ENCODE measurements at places on chromosomes 13 and 19. TPM values are rescaled to one million over a fixed set of nuclear protein-coding genes. Genes with fewer than 3 reads are reported as not detected.

DNA sequence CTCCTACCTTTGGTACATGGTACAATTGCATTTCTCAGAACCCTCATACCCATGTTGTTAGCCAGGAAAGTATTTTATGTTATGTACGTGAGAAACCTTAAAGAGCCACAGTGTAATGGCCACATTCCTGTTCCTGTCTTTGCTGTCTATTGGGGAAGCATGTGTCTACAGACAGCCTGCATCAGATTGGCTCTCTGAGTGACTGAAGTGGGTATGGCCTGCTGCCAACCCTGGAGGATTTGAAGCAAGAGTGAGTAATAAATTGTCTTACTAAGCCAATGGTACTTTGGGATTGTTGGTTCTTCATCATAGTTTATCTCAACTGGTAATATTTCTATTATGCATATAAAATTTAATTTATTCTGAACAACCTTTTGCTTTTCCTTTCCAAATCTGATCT is 574.1 kb downstream of the LMO7 start:
- DNase-seq = no peak

DNA sequence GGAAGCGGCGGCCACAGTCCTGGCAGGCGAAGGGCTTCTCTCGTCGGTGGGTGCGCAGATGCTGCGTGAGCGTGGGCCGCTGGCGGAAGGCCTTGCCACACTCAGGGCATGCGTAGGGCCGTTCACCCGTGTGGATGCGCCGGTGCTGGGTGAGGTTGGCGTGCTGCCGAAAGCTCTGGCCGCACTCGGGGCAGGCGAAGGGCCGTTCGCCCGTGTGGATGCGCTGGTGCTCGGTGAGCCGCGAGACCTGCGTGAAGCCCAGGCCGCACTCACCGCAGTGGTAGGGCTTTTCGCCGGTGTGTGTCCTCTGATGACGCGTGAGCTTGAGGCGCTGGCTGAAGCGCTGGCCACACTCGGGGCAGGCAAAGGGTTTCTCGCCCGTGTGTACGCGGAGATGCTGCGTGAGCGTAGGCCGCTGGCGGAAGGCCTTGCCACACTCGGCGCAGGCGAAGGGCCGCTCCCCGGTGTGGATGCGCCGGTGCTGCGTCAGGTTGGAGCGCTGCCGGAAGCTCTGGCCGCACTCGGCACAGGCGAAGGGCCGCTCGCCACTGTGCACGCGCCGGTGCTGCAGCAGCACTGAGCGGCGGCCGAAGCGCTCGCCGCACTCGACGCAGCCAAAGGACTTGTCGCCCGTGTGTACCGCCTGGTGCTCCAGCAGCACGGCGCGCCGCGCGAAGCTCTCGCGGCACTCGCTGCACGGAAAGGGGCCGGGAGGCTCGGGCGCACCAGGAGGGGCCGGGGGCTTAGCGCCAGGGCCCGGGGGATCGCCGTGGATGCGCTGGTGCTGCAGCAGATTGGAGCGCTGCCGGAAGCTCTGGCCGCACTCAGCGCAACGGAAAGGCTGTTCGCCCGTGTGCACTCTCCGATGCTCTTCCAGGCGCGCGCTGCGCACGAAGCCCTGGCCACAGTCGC is 4.0 kb upstream of the UBE2M start:
- DNase-seq = no peak

DNA sequence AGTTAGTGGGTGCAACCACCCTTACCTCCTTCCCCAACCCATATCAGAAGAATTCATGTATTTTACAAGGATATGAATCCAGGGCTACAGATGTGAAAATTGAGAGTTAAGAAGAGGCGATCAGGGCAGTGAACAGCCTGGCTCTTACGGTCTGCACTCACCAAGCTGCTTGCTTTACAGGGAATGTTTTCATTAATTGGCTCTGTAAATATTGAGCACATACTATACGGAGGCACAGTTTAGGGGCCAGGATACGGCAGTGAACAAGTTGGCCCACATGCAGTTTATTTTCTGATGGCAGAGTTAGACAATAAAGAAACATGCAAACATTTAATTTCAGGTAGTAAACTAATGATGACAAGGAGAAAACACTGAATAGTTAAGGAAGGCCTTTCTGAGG is 6.4 kb downstream of the POLR1D start:
- no peak for DNase-seq

DNA sequence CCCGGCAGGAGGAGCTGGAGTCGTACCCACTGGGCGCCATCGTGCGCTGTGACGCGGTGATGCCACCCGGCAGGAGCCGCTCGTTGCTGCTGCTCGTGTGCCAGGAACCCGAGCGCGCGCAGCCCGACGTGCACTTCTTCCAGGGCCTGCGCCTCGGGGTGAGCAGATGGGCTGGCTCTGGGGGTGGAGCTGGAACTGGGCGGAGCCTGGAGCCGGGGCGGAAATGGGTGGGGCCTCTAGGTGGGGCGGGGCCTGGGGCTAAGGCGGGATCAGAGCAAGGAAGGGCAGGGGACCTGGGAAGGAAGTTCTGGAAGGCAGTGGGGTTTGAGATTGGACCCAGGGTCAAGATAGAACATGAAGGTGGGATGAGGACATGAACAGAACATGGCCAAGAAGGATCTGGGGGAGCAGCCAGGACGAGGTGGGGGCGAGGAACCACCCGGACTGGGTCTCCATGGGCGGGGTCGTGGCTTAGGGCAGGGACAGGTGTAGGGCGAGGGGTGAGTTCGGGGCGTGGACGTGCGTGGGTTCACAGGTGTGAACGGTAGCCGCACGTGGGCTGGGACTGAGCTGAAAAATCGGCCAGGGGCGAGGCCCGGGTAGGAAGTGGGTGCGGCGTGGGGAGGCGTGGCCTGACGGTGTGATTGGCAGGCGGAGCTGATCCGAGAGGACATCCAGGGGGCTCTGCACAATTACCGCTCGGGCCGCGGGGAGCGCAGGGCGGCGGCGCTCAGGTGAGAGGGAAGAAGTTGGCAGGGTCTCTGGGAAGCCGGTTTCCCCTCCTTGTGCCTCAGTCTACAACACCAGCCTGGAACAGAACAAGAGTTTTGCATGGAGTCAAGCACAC is 4.7 kb downstream of the EPS8L1 start:
- DNase-seq = no peak

GRCh38 chr19:30391554-30392551 is 19.7 kb downstream of the ZNF536 start:
- no peak for DNase-seq

GRCh38 chr13:28611654-28612131 is 47.2 kb upstream of the POMP start:
- no peak for DNase-seq

- no peak for DNase-seq
Observed at GRCh38 chr13:52838433-52839107, 9.9 kb downstream of the PCDH8 start.

DNA sequence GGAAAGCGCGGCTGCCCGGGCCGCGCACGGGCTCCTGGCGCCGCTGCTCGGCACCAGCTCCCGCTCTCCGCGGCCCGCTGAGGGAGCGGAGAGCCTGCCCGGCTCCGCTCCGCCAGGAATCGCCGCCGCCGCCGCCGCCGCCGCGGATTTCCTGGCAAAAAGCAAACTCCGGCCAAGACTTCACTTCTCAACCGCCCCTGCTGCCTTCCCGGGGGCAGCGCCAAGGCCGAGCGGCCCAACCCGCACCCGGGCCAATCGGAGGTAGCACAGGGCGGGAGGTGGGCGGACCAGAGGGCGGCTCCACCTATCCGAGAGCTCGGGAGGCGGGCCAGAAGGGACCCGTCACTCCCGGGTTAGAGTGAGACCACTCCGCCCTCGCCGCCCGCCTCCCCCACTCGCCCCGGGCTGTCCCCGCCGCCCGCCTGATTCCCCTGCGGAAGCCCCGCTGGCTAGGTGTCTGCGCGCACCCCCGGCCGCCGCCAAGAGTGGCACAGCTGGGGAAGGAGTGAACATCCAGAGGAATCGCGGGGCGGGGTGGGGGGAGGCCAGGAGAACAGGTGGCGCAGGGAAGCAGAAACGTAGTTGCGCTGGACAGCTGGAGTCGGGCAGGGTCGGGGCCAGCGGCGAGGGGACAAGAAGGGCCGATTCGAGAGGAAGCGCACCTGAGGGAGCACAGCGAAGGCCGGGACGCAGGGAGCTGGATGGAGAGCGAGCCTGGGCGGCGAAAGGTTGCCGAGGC is at the start of gene LNX2:
Gene LNX2 (minus strand): TSS at position 153 of the 739 bp plus-strand sequence. CDS start 38,826 bp downstream, outside the sequence.
- peak; percentile 77 for DNase-seq

DNA sequence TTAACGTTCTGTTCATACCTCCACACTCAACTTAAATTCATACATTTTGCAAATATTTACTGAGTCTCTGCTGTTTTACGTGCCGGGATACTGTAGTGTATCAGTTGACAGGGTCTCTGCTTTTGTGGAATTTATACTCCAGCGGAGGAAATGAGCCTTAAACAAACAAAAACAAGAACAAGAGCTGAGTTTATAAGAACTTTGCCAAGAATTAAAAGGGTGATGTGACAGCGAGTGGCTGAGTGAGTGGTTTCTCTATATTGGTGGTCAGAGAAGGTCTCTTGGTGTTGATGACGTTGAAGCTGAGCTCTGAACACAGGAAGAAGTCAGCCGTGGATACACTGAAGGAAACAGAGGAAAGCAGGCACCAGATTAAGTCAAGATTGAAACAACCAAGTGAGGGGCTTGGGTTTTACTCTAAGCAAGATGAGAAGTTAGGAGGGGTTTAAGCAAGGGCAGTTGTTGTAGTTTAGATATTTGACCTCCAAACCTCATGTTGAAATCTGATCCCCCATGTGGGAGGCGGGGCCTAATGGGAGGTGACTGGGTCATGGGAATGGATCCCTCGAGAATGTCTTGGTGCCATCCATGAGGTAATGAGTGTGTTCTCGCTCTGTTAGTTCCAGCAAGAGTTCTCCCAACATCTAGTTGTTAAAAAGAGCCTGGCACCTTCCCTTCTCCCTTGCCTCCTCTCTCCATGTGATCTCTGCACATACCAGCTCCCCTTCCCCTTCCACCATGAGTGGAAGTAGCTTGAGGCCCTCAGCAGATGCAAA is 248.3 kb downstream of the DCLK1 start:
- no peak for DNase-seq

FFAR3 gene
- 0.08 TPM for polyA plus RNA-seq

TMIGD2 gene
- 0.46 TPM for polyA plus RNA-seq

GRIN2D gene
- polyA plus RNA-seq = 1.4 TPM

TTYH1 gene
- 3.9 TPM for polyA plus RNA-seq
